GM19239 (cell line): ENCODE measurements at places on chromosomes 3 and 15.
A peak's percentile ranks its signal among the peaks of the same experiment; 100 is the strongest.

GRCh38 chr3:188154014-188154808 is at the start of gene LPP:
Gene LPP (plus strand): TSS chr3:188154157. CDS start chr3:188406121, 251,964 bp downstream.
- peak; percentile 64 for DNase-seq

DNA sequence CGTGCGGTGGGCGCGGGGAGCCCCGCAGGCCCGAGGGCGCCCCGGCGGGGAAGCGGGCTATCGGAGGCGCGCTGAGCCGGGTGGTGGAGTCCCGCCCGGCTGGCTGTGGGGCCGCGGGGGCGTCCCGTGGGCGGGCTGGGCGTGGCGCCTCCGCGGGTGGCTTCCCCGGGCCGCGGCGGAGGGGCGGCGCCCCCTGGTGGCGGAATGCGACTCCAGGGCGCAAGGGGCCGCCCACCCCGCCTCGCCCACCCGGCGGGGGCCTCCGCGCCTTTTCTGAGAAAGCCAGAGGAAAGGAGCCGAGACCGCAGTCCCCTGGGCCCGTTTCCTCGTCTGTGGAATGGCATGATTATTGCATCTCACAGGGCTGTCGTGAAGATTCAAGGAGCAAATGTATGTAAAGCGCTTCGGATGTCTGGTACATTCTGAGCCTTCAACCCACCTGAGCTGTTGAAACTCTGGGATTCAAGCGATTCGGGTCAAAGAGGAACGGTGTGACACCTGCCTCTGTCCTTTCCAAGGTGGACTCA is 31.9 kb upstream of the RAB6B start:
- peak; percentile 80 for DNase-seq

- DNase-seq: no peak
Observed at GRCh38 chr3:122797291-122797690, 2.4 kb downstream of the SLC49A4 start.

DNA sequence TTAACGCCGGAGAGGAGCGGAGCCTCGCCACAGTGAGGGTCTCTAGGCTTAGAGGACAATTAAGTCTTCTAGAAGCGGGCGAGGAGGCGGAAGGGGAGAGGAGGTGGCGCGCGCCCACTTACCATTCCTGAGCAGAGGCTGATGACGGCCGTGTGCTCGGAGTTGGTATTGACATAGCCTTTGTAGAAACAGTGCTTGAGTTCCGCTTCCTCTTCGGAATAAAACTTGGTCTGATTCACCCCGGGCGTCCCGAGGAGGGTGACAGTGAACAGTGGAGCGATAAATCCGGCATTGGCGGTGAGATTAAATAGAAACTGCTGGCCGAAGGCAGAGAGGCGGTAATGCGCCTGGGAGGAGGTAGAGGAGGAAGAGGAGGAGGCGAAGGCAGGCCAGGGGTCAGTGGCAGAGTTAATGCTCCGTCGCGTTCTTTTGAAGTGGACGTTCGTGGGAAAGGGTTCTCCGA is 1.3 kb downstream of the ADAMTS9 start:
- DNase-seq: no peak

GRCh38 chr15:62253294-62253693 is 88.2 kb upstream of the C2CD4B start:
- no peak for DNase-seq

DNA sequence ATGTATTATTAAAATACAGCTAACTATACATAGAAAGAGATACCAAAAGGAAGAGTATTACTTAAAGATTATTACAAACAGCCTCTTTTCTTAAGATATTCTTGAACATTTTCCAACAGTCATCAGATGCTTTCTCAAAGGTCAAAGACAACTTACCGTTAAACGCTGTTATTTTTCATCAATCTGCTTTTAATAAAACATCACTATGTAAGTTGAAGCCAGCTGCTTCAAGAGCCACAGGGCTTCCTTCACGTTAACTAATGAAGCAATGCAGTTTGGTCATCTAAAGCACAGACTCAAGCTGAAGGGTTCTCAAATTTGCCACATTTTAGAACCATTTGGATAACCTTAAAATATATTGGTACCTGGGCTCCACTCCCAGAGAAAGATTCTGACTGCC is 578.8 kb downstream of the ROBO2 start:
- no peak for DNase-seq

GRCh38 chr15:79447060-79447459 is 14.9 kb downstream of the MINAR1 start:
- DNase-seq: no peak
